ENCODE measurements at places on chromosomes 1 and 21. TPM values are rescaled to one million over a fixed set of nuclear protein-coding genes. Genes with fewer than 3 reads are reported as not detected.

- no peak overlapping the region for H3K27ac ChIP-seq
- H3K36me3 ChIP-seq, result no peaks in the 10 kb centered on the region
- peaks cover 6% of the 10 kb centered on the region for H3K4me1 ChIP-seq
Observed at GRCh38 chr1:62746809-62747138, 37.2 kb upstream of the ATG4C start.

DNA sequence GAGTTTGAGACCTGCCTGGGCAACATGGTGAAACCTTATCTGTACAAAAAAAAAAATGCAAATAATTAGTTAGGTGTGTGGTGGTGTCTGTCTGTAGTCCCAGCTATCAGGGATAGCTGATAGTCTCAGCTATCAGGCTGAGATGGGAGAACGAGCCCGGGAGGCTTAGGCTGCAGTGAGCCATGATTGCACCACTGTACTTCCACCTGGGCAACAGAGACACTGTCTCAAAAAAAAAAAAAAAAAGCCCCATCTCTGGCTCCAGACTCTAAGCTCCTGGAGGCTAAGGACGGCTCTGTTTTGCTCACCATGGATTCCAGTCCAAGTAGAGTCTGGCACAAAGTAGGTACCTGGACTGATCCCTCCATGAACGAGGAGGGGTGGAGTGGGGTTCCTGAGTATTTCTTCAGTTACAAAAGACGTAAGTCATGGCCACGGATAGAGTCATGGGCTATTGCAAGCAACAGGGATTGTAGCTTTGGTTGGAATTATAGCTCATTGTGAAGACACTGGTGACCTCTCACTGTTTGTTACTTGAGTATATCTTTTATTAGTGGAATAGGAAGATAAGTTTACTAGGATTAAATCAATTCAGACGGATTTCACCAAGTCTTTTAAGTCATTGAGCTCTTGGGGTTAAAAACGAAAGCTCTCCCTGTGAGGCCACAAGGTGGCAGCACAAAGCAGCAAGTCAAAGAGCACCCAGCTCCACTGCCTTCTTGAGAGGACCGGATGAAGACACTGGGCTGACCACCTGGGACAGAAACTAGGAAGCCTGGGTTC lies 35.6 kb upstream of the TMEM61 start:
- no peak overlapping the region for H3K27ac ChIP-seq
- no peaks in the 10 kb centered on the region for H3K27me3 ChIP-seq
- peak; percentile 73 for DNase-seq
- H3K4me1 ChIP-seq, result no peaks in the 10 kb centered on the region
- H3K4me3 ChIP-seq, result no peak overlapping the region

- no peaks in the 10 kb centered on the region for H3K36me3 ChIP-seq
- peaks cover 14% of the 10 kb centered on the region for H3K4me1 ChIP-seq
- H3K4me3 ChIP-seq, result peak overlapping the region; percentile 51
- H3K27ac ChIP-seq, result peak overlapping the region; percentile 99
Observed at GRCh38 chr1:221742555-221743415, 896 bp upstream of the DUSP10 start.

DNA sequence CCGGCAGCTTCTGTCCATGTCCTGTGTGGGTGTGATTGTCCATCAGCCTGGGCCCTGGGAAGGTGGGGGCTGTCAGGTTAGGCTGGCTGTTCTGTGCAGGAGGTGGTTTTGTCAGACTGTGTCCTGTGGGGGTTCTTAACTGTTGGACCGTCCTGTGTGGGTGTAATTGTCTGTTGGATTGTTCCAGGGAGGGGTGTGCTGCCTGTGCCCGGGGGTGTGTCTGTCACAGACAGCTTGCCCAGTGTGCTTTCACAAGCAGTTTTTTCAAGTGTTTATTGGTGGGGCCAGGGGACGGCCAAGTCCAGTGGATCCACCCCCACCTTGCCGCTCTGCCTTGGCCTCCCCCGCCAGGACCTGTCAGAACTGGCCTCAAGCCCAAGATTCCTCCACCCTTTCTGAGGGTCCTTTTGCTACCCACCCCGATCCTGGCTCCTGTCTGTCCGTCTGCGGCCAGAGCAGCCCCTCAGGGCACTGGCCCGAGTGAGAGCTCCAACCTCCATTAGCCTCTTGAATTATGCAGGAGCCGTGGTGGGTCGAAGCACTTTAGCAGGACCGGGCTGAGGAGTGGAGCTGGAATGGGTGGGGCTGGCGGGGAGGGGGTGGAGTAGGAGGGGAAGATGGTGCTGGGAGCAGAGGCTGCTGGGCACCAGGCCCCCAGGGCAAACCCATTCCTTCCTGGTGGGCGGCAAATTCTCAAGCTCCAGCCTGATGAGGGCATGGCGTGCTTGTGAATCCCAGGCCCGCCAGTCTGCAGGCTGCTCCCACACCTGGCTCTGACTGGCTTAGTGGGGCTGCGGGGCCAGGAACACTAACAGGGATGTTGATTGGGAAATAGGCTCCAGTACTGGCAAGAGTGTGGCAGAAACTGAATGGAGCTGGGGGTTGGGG lies 47.2 kb downstream of the PTPRF start:
- H3K4me3 ChIP-seq, result no peak overlapping the region
- peaks cover 10% of the 10 kb centered on the region for H3K4me1 ChIP-seq
- H3K36me3 ChIP-seq, result peaks cover 5% of the 10 kb centered on the region

DNA sequence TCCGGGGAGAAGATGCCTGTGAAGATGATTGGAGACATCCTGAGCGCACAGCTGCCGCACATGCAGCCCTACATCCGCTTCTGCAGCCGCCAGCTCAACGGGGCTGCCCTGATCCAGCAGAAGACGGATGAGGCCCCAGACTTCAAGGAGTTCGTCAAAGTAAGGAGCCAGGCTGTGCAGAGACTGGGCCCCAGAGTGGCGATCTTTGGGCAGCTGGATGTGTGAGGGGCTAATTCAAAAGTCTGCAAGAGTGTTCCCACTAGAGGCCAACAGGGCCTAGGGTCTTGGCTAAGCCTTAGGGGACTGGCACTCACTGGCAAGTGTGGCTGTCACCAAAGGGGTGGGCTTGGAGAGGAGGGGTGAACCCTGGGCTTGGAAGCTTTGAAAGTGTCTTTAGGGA lies 50.4 kb downstream of the ATP5PO start:
- no peak overlapping the region for H3K4me3 ChIP-seq
- H3K36me3 ChIP-seq, result no peaks in the 10 kb centered on the region
- H3K4me1 ChIP-seq, result peaks cover 5% of the 10 kb centered on the region
- no peaks in the 10 kb centered on the region for H3K27me3 ChIP-seq
- DNase-seq, result no peak
- no peak overlapping the region for H3K27ac ChIP-seq

DNA sequence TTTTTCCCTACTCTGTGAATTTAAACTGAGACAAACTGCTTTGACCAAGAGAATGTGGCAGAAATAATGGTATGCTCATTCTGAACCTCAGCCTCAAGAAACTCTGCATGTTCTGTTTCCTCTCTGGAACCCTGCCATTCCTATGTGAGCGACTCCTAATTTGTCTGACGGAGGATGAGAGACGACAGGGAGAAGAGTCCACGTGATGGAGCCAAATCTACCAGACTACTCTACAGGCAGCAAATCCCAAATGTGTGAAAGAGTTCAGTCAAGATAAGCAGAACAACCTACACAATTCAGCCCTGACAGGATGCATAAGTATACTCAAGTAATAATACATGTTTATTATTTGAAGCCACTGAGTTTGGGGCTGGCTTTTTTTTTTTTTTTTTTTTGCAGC lies 153.5 kb downstream of the DPYD start:
- H3K4me3 ChIP-seq, result no peak overlapping the region
- H3K36me3 ChIP-seq, result no peaks in the 10 kb centered on the region
- H3K27me3 ChIP-seq, result no peaks in the 10 kb centered on the region
- DNase-seq, result no peak

DNA sequence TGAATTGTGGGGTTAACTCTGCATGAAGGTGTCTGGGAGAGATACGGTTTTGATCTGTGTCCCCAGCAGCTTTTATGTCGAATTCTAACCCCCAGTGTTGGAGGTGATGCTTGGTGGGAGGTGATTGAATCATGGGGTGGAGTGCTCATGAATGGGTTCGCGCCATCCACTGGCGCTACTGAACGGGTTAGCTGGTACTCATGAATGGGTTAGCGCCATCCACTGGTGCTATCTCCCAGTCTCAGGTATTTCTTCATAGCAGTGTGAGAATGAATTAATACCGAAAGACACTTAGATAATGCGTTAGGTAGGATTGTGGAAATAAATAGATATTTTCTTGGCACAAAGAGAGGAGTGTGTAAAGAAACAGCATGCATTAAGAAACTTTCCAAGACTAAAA lies 32.9 kb upstream of the CLDN8 start:
- H3K4me3 ChIP-seq, result no peak overlapping the region
- no peaks in the 10 kb centered on the region for H3K4me1 ChIP-seq
- no peaks in the 10 kb centered on the region for H3K36me3 ChIP-seq
- H3K27ac ChIP-seq, result no peak overlapping the region
- H3K27me3 ChIP-seq, result no peaks in the 10 kb centered on the region

DNA sequence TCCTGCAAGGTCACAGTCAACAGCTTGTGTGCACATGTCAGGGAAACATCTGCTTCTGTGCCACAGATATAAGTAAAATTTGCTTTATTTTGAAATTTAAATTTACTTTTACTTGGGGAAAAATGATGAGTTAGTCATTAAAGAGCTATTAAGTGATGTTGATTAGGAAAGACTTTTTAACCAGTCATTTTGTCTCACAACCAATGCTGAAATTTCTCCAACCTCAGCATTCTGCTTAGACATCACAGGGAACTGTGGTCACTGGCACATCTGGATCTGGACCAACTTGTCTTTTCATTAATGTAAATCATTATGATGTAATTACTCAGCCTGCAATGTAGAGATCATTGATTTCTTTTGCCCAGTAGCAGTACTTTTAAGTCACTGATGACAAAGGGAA lies 301.0 kb downstream of the TTLL7 start:
- H3K27ac ChIP-seq, result no peak overlapping the region
- H3K4me3 ChIP-seq, result no peak overlapping the region
- DNase-seq, result no peak
- peaks cover 3% of the 10 kb centered on the region for H3K4me1 ChIP-seq
- no peaks in the 10 kb centered on the region for H3K36me3 ChIP-seq

GRCh38 chr1:29607236-29607635 lies 370.9 kb downstream of the PTPRU start:
- no peaks in the 10 kb centered on the region for H3K4me1 ChIP-seq
- no peak for DNase-seq
- no peak overlapping the region for H3K4me3 ChIP-seq
- H3K36me3 ChIP-seq, result no peaks in the 10 kb centered on the region

The KLHDC8A gene
- 1.1 TPM for total RNA-seq

The FOXO6 gene
- 3.6 TPM for total RNA-seq

The LCE1F gene
- total RNA-seq, result not detected

The NTRK1 gene
- 0.67 TPM for total RNA-seq

Measured in thyroid gland (tissue), 4 donors.